ENCODE measurements at places on chromosomes 5 and 9.
A peak's percentile ranks its signal among the peaks of the same experiment; 100 is the strongest.

DNA sequence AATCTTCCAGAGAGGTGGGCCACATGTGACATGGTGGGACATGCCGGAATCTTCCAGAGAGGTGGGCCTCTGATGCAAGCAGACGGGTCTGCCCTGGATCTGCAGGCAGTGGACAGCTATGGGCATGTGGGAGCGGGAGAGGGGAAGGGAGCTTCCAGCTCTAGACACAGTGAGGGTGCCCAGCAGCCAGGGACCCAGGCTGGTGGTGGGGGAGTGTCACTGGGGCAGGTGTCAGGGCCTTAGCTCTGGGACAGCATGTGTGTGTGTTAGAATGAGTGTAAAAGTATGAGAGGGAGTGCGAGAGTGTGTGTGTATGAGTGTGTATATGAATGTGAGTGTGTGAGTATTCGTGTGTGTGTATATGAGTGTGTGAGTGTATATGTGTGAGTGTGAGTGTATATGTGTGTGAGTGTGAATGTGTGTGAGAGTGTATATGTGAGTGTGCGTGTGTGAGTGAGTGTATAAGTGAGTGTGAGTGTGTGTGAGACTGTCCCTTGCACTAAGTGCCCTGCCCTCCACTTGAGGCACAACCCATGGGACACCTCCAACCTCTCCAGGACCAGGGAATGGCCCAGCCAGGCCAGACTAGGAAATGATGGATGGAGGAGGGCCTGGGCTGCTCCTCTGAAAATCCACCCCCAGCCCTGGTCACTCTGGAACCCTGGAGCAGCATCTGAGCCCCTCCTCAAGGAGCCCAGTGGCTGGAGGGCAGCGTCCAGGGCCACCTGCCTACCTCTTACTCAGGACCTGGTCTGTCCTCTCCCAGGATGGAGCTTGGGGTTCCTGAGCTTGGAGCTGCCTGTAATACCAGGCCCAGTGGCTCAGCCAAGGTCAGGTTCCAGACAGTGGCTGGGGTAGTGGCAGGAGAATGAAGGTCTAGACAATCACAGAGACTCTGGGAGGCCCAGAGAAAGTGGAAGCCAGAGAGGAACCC is 122.2 kb downstream of the C9orf50 start:
- DNase-seq, result no peak

- no peak for DNase-seq
Observed at GRCh38 chr5:4942831-4943178, 197.3 kb upstream of the ADAMTS16 start.

DNA sequence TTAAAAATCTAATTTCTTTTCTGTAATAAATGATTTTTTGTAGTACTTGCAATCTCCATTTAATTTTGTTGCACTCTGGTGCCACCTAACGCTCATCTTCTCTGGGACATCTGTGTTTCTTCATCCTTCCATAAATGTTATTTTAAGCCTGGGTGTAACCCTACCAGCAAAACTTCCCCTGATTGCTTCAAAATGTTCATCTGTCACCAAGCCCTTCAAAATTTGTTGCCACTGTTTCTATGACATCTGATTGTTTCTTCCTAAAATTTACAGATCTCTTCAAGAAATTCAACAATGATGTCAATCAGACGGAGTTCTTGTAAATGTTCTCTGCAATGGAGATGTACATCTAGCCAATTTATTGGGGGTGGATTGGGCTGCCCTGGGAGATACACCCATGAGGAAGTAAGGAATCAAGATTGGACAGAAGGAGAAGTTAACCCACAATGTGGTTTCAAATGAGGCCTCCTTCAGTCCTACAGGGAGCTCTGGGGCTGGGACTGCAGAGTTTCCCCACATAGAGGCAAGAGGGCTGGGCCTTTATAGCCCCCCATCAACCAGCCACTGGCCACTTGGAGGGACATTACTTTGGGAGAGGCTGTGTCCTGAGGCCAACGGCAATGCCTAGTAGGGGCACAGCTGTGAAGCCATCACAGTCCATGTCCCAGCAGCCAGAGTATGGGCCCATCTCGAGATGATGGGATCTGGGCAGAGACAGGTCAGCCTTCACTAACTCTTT is 23.3 kb downstream of the MCTP1 start:
- no peak for DNase-seq

- no peak for DNase-seq
Observed at GRCh38 chr5:130963798-130964197, 201.3 kb downstream of the HINT1 start.

- no peak for DNase-seq
Observed at GRCh38 chr9:111805830-111806241, 11.1 kb upstream of the SHOC1 start.

- DNase-seq, result no peak
Observed at GRCh38 chr5:17222664-17223063, 5.2 kb downstream of the BASP1 start.

- DNase-seq, result no peak
Observed at GRCh38 chr5:55331321-55331720, 23.5 kb downstream of the MTREX start.

DNA sequence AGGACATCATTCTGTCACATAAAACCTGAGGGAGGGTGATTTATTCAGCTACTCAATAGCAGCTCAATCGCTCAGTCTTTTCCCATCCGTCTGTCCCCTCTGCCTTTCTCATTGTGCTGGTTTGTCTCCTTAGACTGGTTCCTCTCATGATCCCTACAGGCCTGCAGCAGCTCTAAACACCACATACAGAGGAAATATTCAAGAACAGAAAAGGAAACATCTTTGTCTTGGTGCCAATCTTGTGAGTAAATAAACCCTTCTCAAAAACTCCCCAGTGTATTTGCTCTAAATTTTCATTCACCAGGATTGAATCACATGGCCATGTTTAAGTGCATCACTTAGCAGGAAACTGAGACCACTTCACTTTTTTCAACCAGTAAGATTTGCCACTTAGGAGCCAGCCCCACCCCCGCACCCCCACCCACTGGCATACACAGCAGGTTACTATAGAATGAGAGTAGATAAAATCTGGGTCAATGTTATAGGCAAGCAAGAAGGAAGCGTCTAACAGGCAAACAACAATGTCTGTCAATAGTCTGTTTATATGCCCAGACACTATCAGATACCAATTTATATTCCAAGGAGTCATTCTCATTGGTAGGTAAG is 895.5 kb upstream of the DMAC1 start:
- DNase-seq, result no peak

- DNase-seq, result no peak
Observed at GRCh38 chr9:106992186-106992585, 129.2 kb downstream of the ZNF462 start.

DNA sequence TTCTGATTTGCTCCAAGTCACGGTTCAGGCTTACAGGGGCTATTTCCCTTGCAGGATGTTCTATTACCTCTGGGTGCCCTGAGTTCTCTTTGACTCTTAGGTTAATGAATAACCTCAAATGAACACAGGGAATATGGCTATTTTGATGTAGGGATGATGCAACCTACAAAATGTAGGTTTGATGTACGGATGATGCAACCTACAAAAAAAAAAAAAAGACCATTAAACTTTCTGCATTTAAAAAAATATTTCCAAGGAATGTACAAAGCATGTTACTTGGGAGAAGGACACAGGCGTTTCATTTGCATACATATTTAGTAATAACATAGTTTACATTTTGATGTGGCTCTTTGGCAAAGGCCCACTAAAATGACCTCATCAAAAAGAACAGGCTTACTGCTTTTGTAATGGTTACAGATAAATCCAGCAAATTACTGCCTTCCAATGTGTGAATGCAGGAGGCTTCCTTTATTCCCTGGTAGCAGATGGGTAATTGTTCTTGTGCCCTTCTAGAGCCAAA is 36.3 kb downstream of the ZNF474 start:
- DNase-seq, result no peak

DNA sequence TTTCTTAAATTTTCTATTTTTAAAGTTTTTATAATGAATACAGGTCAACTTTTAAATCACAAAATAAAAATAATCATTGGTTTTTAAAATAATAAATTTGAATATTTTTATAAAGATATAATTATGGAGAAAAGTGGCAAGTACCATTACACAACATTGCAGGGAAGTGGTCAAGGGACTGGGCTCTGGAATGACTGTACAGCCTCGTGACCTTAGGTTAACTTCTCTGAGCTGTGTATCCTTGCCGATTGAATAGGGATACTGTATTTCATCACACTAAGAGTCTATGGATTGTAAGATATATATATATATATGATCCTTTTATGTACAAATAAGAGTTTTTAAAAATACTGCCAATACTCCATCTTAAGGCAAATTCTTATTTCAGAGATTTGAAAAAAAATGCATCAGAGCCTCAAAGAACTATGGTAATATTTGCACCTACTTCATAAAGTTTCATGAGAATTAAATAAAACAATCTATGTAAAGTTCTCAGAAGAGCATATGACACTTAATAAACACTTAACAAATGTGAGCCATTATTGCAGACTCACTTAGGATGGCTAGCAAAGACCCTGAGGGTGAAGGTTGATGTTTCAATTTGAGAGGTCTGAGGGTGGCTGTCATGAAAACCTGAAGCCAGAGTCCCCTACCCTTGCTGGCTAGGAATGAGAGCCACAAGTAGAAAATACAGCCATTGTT is 136.5 kb downstream of the CCDC192 start:
- no peak for DNase-seq

- peak; percentile 35 for DNase-seq
Observed at GRCh38 chr5:42756606-42757601, at the start of gene CCDC152. TSS of gene CCDC152 (plus strand) at chr5:42756818. CDS start at chr5:42759122, 2,304 bp downstream.

- DNase-seq, result no peak
Observed at GRCh38 chr9:121850366-121850765, 198.9 kb downstream of the DAB2IP start.

- DNase-seq, result peak; percentile 49
Observed at GRCh38 chr5:150783422-150783928, 4.9 kb downstream of the SMIM3 start.

DNA sequence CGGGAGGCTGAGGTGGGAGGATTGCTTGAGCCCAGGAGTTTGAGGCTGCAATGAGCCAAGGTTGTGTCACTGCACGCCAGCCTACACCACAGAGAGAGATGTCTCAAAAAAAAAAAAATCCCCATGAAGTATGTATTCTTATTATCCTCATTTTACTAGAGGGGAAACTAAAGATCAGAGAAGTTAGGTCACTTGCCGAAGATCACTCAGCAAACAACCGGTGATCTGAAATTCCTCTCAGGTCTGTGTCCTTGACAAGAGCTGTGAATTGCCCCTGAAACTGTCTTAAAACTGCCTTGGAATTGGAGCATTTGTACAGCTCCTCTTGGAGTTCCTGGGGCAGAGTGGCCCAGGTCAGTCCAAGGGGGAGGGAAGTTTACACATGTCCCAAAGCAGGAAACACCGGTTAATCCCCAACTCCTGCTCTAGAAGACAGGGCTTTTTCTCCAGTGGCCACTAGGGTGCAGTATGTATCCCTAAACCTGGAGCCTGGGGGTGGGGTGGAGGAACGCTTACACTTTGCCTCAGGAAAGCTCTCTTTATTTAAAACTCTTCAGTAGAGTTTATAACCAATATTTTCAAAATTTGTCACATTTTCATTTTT is 27.6 kb downstream of the AQP7 start:
- DNase-seq, result peak; percentile 19

GRCh38 chr9:8287970-8288369 is 488.4 kb upstream of the DMAC1 start:
- no peak for DNase-seq

GRCh38 chr5:107257885-107258520 is 412.7 kb downstream of the EFNA5 start:
- no peak for DNase-seq

DNA sequence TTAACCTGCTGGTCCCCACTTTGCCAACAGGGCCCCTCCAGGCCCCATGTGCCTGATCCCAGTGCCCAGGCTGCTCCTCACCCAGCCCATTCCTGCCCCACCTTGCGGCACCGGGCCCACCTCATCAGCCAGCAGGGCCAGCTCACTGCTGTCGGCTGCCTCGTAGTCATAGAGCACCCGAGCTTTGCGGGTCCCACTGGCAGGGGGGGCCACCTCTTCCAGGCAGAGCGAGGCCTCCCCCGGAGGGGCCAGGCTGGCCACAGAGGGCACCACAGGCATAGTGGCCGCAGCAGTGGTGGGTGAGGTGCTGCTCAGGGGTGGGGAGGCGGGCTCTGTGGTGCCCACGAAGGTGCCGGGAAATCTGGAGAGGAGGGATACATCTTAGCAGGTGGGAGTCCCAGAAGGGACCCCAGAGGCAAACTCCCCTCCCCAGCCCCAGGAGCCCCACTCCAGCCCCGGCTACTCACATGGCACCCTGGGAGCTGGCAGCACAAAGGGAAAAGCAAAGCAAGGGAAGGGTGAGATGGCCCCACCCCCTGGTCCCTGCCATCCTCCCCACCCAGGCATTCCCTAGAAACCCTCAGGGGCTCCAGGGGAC is 19.0 kb downstream of the SH3GLB2 start:
- no peak for DNase-seq

- DNase-seq, result no peak
Observed at GRCh38 chr9:123107639-123108285, 74.3 kb downstream of the GPR21 start.

- DNase-seq, result no peak
Observed at GRCh38 chr9:116112236-116112635, 41.4 kb upstream of the PAPPA start.

- DNase-seq, result no peak
Observed at GRCh38 chr5:106397700-106398099, 1273.0 kb downstream of the EFNA5 start.

- no peak for DNase-seq
Observed at GRCh38 chr5:1003296-1003937, 5.2 kb upstream of the NKD2 start.

GRCh38 chr5:86999951-87000350 is 267.7 kb upstream of the RASA1 start:
- no peak for DNase-seq

DNA sequence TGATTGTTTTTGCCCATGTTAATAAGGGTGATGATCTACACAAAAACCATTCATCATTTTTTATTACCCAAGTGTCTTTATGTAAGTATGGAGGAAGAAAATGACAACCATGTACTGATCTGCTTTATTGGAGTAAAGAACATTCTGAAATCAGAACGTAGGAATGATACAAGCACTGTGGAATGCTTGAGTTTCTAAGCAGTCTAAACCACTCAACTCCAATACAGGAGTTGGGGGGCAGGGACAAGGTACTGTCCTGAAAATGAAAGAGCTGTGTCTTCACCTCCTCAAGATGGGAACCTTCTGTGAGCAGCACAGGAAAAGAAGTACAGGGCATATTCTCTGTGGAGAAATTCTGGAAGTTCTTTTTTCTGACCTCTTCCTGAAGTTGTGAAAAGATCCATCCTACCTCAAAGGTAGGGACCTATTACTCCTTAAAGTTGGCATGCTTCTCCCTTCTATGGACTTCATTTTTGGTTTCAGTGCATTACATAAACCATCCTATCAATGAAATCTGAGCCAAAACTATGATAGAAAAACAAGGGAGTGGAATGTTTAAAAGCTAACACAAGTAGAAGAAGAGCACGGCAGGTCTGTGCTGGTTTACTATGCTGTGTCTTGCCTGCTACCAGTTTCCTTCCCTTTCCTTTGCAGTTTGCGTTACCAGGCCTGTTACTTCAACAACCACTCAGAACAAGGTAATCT is 202.6 kb downstream of the SEMA5A start:
- DNase-seq, result no peak

All from stimulated activated CD8-positive, alpha-beta memory T cell treated with anti-CD3 and anti-CD28 coated beads, Interleukin-15, amount 100 ng/mL, for 4 hours (primary cell).